Activated naive CD4-positive, alpha-beta T cell treated with anti-CD3 and anti-CD28 coated beads, Interleukin-2, amount 10 ng/mL, durations not matched to agents 7 days and 5 days (primary cell): ENCODE measurements at places on chromosomes 12 and 14.

DNA sequence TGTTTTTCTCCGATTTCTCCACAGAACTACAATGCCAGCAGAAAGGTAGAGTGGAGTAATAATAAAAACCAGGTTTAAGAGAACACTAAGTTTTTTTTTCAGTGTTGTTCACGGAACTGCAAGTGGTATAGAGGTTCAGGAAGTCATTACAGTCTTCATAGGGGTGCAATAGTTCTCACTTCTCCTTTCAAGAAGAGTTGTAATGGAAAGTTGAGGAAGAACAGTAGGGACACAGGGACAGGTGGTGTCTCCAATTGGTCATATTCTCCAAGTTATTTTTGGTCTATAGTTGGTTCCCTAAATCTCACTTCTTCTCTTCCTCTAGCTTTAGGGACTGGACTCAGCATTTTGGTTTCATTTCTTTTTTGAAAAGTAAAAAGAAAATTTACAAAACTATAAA, 894.0 kb downstream of the NRXN3 start:
- H3K27ac ChIP-seq = no peak overlapping the region
- no peaks in the 10 kb centered on the region for H3K4me1 ChIP-seq
- H3K36me3 ChIP-seq = no peaks in the 10 kb centered on the region
- no peaks in the 10 kb centered on the region for H3K27me3 ChIP-seq

DNA sequence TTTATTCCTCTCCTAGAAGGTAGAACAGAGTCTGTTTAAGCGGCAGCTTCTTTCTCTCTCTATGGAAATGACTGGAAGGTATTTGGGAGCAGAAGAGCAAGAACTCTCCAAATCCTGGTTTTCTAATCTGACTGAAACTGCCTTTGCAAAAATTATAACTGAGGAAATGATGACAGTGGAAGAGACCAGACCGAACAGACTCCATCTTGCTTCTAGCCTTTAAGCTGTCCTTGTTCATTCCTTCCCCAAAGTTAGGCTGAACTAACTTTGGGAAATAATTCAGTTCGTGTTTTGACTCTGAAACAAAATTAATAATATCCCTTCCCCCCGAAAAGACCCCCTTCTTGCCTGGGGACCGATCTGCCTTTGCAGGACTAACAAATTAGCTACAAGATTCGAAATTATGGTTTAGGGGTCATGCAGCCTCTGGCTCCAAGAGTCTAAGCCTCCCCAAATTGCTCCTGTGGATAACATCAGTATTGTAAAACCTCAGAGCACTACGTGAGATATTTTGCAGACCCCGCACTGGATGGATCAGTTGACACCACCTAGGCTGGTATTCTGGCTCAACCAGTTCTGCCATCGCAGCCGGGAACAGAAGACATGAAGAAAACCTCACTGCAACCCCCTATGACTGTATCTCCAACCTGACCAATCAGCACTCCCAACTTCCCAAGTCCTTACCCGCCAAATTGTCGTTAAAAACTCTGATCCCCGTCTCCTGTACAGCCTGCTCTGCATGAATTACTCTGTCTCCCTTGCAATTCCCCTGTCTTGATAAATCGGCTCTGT, 14.1 kb downstream of the SELPLG start:
- H3K4me3 ChIP-seq = no peak overlapping the region
- no peaks in the 10 kb centered on the region for H3K27me3 ChIP-seq
- no peak for DNase-seq
- H3K36me3 ChIP-seq = peaks cover 79% of the 10 kb centered on the region

- no peak overlapping the region for H3K27ac ChIP-seq
- H3K4me1 ChIP-seq = peaks cover 5% of the 10 kb centered on the region
- H3K27me3 ChIP-seq = peaks cover 22% of the 10 kb centered on the region
- no peak for DNase-seq
- H3K36me3 ChIP-seq = no peaks in the 10 kb centered on the region
Measured at GRCh38 chr12:102879-103168, 36.3 kb downstream of the IQSEC3 start.

DNA sequence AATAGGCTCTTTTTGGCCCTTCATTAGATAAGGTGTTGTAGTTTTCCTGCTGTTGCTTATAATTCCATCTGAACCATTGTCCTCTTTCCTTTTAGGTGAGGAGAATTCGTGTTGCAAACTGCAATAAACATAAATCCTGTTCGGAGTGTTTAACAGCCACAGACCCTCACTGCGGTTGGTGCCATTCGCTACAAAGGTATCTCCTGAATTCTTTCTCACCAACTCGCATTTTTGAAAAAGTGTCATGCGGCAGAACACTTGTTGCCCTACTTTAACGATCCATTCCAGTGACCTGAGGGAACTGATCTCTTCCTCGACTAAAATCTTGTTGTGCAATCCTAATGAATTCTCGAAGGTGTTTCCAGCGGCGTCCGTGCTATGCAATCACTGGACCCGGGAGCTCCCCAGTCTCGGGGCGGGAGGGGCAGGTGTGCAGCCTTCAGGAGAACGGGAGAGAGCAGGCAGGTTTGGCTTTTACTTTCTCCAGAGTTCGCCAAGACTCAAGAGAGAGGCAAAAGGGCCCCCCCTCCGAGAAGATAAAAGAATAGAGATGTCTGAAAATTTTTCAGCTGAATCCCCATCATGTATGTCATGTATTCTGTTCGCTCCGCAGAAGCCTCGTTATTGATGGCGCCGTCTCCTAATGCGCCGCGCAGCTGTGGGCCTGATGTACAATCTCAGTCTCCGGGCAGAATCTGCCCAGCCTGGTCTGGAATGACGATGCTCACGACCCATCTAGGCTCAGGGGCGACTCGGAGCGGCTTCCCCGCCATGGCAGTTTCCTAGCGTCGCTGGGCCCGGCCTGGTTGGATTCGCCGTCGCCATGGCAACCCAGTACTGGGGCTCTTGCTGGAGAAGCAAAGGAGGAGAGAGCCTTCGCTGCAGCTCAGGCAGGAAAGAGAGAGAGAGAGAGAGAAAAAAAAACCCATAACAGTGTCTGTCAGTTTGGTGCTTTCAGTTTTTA, 38.2 kb downstream of the PLXNC1 start:
- H3K27me3 ChIP-seq = no peaks in the 10 kb centered on the region
- H3K27ac ChIP-seq = peak overlapping the region; percentile 37
- no peak for DNase-seq
- peaks cover 5% of the 10 kb centered on the region for H3K4me1 ChIP-seq
- no peak overlapping the region for H3K4me3 ChIP-seq
- H3K36me3 ChIP-seq = peaks cover 34% of the 10 kb centered on the region

DNA sequence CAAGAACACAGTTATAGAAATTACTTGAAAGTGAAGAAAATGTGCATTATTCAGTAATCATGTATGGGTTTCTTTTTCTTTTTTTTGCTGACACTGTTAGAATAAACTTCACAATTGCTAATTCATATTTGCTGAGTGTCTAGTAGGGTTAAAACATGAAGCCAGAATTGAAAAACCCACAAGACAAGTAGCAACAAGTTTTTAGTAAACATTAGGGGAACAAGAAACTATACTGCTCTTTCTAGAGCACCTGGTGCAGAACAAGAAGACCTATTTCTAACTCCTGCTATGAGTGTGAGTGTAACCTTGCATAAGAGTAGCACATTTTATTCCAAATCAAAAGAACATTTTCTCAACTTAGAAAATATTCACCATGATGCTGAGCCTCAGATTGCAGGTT, 83.2 kb downstream of the ITPR2 start:
- H3K36me3 ChIP-seq = peaks cover 16% of the 10 kb centered on the region
- no peak for DNase-seq
- no peaks in the 10 kb centered on the region for H3K27me3 ChIP-seq
- no peak overlapping the region for H3K27ac ChIP-seq

GRCh38 chr14:53628261-53628660, 328.4 kb downstream of the BMP4 start:
- no peak overlapping the region for H3K27ac ChIP-seq
- no peak for DNase-seq
- H3K36me3 ChIP-seq = no peaks in the 10 kb centered on the region
- H3K27me3 ChIP-seq = no peaks in the 10 kb centered on the region

- peaks cover 11% of the 10 kb centered on the region for H3K27me3 ChIP-seq
- peak within 1 kb of the TSS; percentile 95 for H3K4me3 ChIP-seq
- peak within 1 kb of the TSS; percentile 94 for H3K27ac ChIP-seq
- H3K4me1 ChIP-seq = peaks cover 43% of the 10 kb centered on the region
- H3K36me3 ChIP-seq = peaks cover 33% of the 10 kb centered on the region
Measured at GRCh38 chr12:67648521-67649260, at the start of gene DYRK2. Gene DYRK2 (plus strand): TSS chr12:67648745. CDS start chr12:67649134, 389 bp downstream.

DNA sequence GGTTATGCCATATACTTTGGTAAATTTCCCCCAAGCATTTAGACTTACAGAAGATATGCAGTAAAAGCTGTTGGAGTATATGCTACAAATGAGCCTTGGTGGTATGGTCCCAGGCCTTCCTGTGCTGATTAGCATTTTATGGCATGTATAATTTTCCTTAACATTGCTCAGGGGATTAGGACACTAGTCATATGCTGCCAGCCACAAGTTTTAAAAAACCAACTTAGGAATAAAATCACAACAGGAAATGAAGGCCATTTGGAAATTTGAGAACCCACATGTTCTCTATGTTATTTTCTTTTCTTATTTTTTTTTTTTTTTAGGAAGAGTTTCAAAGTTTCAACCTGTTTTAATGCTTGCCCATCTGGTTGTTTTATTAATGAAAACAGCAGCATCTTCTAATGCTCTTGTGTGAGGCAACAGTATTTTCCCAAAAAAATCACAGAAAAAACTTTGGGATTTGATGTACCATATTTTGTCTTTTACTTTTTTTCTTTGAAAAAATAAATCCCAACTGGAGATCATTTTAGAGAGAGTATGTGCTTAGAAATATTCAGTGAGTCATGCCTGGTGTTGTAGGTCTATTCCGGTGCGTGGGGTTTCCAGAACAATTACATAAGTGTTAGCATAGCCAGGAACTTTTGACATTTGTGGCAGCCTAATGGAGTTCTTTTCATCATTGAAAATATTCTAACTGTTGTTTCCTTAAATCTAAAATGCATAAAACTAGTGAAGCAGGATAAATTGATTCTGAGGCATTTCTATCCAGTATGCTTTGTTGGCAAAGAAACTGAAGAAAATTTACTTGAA, 21.7 kb upstream of the DUSP6 start:
- no peak for DNase-seq
- no peaks in the 10 kb centered on the region for H3K36me3 ChIP-seq
- peaks cover 7% of the 10 kb centered on the region for H3K27me3 ChIP-seq
- no peak overlapping the region for H3K27ac ChIP-seq

DNA sequence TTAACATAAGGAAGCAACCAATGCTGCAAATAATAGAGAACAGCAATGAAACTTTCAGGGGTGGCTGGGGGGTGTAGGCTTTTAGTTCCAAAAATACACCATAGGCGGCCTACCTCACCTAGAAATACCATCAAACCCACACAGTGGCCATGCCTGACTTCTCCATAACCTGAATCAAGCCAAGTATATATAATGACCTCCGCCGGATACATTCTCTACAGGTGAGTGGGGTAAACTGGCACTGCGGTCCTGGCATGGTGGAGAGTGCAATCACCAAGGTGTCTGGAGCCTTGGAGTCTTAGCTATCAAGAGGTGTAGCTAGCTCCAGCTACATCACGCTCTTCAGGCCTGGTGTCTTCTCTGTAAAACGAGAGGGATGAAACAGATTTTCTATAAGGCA, 1.2 kb downstream of the ZBTB25 start:
- peak overlapping the region; percentile 100 for H3K27ac ChIP-seq
- peak overlapping the region; percentile 90 for H3K4me3 ChIP-seq
- H3K4me1 ChIP-seq = peaks cover 57% of the 10 kb centered on the region
- peak; percentile 44 for DNase-seq

DNA sequence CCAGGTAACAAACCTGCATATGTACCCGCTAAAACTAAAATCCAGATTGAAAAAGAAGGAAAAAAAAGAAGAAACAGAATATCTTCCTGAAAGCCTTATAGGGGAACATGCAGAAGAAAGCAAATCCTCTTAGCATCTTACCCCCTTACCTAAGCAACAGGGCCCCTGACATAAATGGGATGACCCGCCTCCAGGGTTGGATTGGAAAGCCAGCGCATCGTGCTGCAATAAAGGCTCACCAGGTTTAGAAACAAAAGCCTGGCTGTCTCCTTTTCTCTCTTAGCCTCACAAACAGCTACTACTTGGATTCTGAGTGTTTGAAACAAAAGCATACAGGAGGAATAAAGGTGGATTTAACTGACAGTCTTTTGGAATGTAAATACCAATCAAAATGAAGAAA, 13.8 kb upstream of the ADCK1 start:
- DNase-seq = no peak
- H3K27me3 ChIP-seq = peaks cover 27% of the 10 kb centered on the region
- no peaks in the 10 kb centered on the region for H3K36me3 ChIP-seq
- no peaks in the 10 kb centered on the region for H3K4me1 ChIP-seq
- H3K4me3 ChIP-seq = no peak overlapping the region

GRCh38 chr12:5272018-5272785, 159.7 kb upstream of the NTF3 start:
- no peak overlapping the region for H3K4me3 ChIP-seq
- DNase-seq = no peak
- no peaks in the 10 kb centered on the region for H3K4me1 ChIP-seq
- H3K27me3 ChIP-seq = no peaks in the 10 kb centered on the region

DNA sequence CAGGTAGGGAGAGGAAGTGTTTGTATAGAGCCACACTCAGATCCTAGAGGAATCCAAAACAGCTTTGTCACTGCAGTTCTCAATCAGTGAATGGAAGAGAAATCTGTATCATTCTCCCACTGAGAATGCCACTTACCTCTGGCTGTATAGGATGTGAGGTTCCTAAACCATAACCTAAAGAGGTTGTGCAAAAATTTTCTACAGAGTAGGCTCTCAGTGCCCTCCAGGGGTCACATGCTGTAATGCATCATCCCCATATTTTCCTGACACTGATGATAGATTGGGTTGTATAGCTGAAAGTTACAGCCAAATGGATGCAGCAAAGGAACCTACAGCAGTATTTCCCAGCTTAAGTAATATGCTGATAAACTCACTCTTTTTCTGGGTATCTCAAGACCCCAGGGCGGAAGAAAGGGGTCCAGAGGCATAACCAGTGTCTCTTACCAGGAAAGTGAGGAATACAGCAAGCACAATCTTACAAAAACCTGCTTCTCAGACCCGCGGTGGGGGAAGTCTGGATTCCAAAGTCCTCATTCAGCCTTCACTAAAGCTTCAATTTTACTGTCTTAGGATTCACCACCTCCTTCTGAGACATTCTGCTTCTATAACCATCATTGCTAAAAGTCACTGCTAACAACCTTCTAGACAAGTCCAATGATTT, 3.8 kb downstream of the BCDIN3D start:
- H3K27me3 ChIP-seq = no peaks in the 10 kb centered on the region
- H3K27ac ChIP-seq = no peak overlapping the region
- DNase-seq = peak; percentile 63
- peaks cover 32% of the 10 kb centered on the region for H3K4me1 ChIP-seq
- no peak overlapping the region for H3K4me3 ChIP-seq

GRCh38 chr12:67592228-67593011, 56.1 kb upstream of the DYRK2 start:
- H3K27ac ChIP-seq = peak overlapping the region; percentile 88
- peaks cover 67% of the 10 kb centered on the region for H3K4me1 ChIP-seq
- H3K4me3 ChIP-seq = no peak overlapping the region
- H3K27me3 ChIP-seq = no peaks in the 10 kb centered on the region
- peaks cover 14% of the 10 kb centered on the region for H3K36me3 ChIP-seq

GRCh38 chr12:7872566-7873319, at the start of gene SLC2A14:
Gene SLC2A14 (minus strand): TSS chr12:7872915. CDS start chr12:7869880, 3,035 bp downstream.
- peaks cover 3% of the 10 kb centered on the region for H3K4me1 ChIP-seq
- no peak for DNase-seq
- no peak within 1 kb of the TSS for H3K27ac ChIP-seq
- no peak within 1 kb of the TSS for H3K4me3 ChIP-seq
- H3K36me3 ChIP-seq = peaks cover 2% of the 10 kb centered on the region

GRCh38 chr12:93889516-93890212, 212.5 kb downstream of the CRADD start:
- peaks cover 1% of the 10 kb centered on the region for H3K27me3 ChIP-seq
- DNase-seq = no peak
- H3K4me3 ChIP-seq = no peak overlapping the region
- H3K4me1 ChIP-seq = peaks cover 25% of the 10 kb centered on the region
